ENCODE measurements at places on chromosomes 13 and 19.

DNA sequence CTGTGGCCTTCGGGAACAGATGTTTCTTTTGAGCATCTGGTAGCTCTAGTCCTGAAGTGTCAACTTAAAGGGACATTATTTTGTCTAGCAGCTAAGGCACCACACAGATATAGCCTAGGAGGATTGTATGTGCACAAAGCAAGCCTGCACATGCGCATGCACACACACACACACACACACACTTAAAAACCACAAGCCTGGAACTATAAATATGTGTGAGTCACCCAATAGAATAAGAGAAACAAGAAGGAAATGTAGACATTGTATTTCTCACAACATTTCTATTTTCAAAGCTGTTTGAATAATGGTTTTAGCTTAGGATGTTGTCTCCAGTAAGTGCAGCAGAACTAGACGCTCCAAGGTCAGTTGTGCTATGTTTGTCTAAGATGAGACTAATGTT lies 516.5 kb downstream of the SUCLA2 start:
- no peak for DNase-seq

DNA sequence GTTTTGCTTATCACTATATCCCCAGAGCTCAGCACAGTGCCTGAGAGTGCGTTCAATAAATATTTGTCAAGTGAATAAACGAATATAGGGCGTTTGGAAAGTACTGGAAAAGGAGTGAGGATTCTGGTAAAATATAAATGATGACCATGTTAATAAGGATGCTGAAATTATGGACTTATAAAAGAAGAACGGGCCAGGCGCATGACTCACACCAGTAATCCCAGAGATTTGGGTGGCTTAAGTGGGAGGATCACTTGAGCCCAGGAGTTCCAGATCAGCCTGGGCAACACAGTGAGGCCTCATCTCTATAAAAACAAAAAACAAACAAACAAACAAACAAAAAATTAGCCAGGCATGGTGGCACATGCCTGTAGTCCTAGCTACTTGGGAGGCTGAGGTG lies 198.1 kb downstream of the VWA8 start:
- no peak for DNase-seq

DNA sequence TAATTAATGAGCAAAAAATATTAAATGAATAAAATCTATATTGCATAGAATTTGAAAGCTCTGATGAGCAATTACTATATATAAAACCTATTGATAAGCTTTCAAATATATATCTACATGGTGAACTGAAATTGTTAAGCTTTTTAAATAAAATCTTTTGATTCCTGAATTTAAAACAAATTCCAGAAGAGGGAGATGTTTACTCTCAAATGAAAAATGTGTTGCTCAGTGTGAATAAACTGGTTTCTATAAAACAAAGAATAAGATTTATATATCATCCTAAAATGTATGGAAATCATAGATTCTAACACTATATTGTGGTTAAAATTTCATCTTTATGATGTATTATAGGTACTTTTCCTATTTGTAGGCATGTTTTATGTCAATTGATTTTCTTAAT lies 171.5 kb upstream of the SLITRK6 start:
- no peak for DNase-seq

DNA sequence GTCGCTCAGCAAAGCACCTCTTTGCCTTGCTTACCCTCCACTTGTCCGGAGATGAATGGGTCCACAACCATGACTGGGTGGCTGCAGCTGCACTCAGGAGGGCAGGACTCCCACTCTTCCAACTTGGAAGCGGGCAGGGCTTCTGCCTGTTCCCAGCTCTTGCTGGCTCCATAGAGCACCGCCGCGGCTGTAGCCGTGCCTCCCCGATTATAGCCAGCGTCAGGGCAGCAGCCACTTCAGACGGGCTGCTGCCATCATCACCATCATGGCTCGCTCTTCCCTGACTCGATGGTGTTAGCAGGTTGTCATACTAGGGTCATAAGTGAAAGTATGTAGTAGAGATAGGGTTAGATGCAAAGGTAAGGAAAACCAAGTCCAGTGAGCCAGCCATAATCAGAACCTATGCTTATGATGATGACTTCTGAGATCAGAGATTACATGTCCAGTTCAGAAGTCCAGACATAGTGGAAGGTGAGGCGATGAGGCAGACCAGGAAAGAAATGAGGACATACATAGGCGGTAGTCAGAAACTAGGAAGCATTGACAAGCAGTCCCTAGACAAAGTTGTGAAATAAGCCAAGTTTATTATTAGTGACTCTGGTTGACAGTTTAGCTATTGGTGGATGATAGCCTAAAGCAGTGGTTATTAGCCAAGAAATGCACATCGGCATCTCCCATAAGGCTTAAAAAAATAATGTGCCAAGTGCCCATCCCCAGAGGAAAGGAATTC lies 4.4 kb upstream of the INTS6 start:
- DNase-seq: no peak

- DNase-seq: no peak
Measured at GRCh38 chr13:48110931-48111721, 16.2 kb upstream of the MED4 start.

DNA sequence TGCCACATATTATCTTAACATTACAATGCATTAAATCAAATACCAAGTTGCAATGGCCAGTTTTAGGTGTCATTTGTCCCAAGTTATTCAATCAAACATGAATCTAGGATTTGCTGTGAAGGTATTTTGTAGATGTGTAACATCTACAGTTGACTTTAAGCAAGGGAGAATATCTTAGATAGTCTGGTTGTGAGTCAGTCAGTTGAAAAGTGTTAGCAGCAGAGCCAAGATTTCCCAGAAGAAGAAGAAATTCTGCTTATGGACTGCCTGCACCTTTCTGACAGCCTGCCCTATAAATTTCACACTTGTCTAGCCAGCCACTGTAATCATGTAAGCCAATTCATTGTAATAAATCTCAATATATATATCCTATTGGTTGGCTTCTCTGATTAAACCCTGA lies 41.3 kb upstream of the INTS6 start:
- no peak for DNase-seq

DNA sequence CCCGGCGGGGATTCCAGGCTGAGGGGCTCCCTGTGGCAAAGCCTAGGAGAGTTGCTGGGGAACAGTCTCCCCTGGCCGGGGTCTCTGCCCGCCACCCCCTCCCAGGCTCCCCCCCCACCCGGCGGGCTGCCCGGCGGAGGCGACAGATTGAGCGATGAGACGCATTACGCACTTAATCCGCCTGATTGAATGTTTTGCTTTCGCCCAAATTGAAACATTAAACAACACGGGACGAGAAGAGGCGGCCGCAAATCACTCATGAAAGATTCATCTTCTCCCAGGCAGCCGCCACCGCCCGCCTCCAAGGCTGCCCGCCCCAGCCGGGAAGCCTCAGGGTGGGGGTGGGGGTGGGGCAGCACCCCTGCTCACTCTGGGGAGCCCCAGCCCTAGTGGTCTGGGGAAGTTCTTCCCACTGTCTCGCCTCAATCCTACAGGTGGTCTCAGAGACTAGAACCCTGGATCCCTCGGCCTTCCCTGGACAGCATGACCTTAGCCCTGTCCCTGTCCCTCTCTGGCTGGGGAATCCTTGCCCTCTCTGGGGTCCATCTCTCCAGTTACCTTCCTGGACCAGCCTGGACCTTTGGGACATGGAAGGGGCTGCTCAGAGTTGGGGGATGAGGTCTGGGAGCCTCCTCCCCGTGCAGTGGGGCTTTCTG lies 7.6 kb upstream of the ERFL start:
- DNase-seq: no peak

GRCh38 chr13:26600343-26600742 lies 42.9 kb downstream of the WASF3 start:
- DNase-seq: no peak

DNA sequence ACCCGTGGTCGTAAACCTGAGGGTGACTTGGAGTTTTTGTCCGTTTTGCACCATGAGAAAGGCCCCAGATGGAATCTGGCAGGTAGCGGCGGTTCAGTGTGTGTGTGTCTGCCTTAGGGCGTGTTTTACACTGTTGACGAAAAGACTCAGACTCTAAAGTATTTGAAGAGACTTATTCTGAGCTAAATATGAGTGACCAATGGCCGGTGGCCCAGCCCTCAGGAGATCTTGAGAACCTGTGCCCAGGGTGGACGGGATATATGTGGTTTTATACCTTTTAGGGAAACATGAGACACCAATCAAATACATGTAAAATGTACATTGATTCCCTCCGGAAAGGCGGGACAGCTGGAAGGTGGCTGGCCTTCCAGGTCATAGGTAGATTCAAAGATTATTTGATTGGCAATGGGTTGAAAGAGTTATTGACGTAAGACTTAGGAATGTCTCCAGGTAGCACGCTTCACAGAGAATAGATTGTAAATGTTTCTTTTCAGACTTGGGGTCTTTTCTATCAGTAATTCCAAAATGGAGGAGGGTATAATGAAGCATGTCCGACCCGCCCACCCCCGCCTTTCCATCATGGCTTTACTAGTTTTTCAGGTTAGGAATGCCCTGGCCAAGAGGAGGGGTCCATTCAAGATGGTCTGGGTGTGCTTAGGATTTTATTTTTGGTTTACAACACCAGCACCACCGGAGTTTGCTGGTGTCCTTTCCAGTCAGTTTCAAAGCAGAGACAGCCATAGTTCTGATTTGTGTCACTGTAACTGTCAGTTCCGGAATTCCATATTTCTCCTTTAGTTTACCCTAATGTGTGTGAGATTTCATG lies 1.0 kb upstream of the ZNF529 start:
- DNase-seq: no peak

DNA sequence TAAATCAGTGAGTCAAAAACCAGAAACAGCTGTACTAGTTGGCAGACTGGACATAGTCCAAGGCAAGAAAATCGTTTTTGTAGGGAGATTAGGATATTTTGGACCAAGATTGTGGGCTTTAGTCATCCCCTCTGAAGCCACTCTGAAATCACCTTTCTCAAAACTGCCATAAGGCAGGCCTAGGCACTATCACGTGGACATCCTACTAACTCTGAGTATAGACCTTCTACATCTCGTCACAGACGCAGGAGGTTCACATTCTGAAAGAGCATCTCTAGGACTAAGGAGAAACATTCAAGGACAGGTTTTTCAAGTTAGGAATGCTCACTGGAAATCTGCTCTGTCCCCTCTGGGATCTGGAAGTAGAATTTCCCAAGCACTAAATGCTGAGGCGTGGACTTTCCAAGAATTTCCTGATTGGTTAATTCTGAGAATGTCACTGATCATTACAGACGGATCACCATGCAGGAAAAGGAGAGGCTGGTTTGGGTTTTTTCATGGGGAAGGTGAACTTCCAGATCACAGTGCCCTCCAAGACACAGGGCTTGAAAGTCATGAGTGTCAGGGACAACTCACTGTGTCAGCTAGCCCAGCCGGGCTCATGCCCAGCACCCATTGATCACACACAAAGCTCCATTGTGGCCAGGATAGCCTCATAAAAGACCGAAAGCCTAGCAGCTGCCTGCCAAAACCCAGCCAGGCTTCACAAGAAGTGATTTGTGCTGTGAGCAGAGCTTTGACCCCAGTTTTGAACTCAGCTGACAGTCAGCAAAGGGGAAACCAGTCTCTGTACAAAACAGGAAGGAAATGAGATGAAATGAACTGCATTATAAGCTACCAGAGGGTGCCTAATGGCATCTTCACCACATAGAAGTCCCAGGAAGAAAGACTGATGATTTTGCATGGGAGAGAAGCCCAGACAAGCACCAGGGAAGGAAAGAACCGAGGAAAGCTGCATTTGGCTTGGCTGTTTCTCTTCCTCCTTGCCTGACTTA lies 2.7 kb upstream of the RUBCNL start:
- DNase-seq: no peak

- DNase-seq: no peak
Measured at GRCh38 chr13:97749174-97749573, 204.3 kb upstream of the IPO5 start.

- no peak for DNase-seq
Measured at GRCh38 chr13:33352041-33352440, 66.5 kb upstream of the STARD13 start.

GRCh38 chr13:82713687-82714405 lies 1168.4 kb downstream of the SLITRK1 start:
- DNase-seq: no peak

DNA sequence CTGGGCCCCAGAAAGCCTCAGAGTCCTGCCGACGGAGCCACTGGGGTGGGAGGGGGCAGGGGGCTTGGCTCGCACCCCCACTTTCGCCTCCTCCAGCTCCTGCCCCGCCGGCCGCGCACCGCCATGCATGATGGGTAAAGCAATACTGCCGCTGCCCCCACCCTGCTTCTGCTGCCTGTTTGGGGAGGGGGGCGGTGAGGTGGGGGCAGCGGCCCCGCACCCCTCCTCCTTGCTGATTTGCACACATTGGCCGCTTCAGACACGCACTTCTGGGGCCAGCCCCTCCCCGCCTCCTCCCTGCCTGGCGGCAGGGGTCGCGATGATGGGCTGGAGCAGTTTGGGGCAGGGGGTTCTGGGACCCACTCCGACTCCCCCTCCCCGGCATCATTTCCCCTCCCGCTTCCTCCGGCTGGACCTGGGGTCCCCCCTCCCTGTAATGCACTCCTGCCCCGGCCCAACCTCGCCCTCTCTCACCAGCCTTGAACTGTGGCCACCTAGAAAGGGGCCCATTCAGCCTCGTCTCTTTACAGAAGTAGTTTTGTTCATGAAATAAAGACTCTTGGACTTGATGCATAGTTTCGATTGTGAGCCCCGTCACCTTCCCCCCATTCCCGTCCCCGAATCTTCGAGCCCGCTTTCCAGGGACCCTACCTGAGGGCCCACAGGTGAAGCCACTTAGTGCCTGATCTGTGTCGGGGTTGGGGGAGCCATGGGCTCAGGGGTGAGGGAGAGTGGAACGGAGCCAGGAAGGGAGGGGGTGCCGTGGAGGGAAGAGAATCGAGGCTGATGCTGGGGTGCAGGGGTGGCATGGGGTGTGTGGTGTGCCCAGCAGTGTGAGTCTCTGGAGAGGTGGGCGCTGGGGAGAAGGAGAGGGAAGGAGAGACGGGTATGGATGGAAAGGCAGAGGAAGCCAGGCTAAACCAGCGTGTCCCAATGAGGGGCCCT lies 1.4 kb upstream of the HPN start:
- no peak for DNase-seq

DNA sequence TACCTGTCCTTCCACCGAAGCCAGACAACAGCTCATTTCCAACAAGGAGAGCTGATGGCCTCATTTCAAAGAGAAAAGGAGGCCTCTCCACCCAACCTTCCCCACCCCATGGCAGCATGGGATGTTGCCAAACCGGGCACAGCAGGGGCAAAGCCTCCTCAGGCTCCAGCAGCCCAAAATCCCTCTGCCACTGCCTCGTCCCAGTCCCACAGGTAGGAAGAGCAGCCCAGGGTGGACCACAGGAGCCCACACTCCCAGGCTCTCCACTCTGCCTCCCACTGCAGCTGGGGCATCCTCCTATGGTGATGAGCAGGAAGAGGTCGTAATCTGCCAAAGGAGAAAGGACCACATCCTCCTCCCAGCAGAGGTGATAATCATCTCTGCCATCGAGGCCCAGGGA lies 50.9 kb downstream of the PEPD start:
- DNase-seq: no peak

- DNase-seq: no peak
Measured at GRCh38 chr19:55270172-55270942, 9.6 kb downstream of the HSPBP1 start.

DNA sequence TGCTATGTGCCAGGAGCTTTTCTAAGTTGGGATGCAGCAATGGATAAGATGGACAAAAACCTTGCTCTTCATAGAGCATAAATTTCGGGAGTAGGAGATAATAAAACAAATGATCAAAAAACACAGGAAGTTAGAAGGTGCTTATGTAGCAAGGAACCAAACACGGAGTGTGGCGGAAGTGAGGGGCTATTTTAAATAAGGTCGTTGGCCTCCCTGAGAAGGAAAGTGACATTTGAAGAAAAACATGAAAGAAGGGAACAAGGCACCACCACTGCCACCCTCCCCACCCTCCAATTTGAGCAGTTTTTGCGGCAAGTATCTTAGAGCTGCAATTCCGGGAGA lies 3.2 kb upstream of the GSX1 start:
- no peak for DNase-seq

Data from stimulated activated CD4-positive, alpha-beta T cell treated with anti-CD3 and anti-CD28 coated beads, Interleukin-12 subunit alpha, Interleukin-12 subunit beta, amount 100 ng/mL, for 24 hours (primary cell).